ENCODE measurements at places on chromosomes 4 and X.

- DNase-seq: no peak
Measured at GRCh38 chr4:175944126-175944910, 121.3 kb upstream of the WDR17 start.

- DNase-seq: no peak
Measured at GRCh38 chr4:101044766-101045165, 302.6 kb downstream of the PPP3CA start.

DNA sequence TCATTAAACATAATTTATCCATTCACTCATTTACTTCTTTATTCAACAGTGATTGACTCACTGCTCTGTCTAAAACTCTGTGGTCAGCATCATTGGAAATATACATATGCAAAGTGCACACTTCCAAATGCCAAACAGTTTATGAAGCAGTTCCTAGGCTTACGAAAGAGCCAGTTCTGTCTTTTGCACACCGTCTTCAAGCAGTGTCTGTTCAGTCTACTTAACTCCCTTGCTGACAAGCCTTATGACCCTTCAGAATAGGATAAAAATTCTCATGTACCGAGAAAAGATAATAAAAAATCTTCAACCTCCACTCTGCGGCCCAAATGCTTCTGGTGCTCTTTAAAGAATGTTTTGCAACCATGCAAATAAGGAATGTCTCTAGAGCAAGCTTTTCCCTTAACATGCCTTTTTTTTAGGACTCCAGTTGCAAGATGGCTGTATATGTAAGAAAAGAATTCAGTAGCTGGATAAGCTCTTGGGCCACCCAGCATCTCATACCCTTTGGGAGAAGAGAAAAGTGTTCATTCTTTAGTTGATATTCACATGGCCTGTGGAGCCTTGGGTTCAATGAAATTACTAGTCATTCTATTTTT, 1037.0 kb upstream of the SLIT2 start:
- DNase-seq: no peak

DNA sequence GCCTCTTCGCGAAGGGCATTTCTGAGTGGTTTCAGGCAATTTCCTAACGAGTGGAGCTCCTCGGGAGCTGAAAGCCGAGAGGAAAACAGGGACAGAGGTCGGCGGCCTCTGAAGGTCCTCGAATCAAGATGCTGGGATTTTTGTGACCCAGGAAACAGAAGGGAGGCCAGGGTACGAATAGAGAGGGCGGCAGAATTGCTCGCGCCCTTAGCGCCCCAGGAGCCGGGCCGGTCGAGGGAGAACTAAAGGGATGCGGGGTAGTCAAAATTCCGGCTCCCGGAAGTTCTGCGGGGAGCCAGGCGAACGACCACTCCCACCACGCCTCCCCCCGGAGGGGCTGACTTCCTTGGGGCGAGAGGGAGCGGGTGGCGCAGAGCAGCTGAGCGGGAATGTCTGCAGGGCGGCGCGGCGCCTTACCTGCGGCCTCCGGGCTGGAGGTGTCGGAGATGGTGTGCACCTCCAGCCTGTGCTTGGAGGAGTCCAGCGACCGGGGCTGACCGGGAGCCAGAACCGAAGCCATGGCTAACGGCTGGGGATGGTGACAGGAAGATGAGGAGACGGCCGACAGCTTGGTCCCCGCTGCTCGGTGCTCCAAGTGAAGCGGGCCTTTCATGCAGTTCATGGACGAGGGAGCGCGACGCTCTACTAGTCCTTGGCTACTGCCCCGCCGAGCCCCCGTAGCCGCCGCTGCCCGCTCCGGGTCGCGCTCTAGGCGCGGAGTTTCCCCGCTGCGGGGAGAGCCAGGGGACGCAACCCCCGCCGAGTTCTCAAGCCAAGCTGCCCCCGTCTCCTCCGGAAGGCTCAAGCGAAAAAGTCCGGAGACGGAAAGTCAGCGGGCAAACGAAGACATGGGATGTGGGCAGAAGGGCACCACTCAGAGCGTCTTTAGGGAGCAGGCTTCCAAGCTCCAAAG, 782 bp downstream of the PITX2 start:
- no peak for DNase-seq

- DNase-seq: no peak
Measured at GRCh38 chr4:111933703-111934102, 211.6 kb upstream of the FAM241A start.
